ENCODE measurements at places on chromosomes 13 and 19. TPM values are rescaled to one million over a fixed set of nuclear protein-coding genes. Genes with fewer than 3 reads are reported as not detected.

Gene CD22
- 4.2 TPM for total RNA-seq

Gene MYO16
- total RNA-seq = 8.3 TPM

Gene UNC13A
- total RNA-seq = 27.6 TPM

Gene SIGLEC11
- not detected for total RNA-seq

Gene ZNF625
- 12.7 TPM for total RNA-seq

Gene HPN
- total RNA-seq = 0.27 TPM

Gene IL17D
- 9.5 TPM for total RNA-seq

Gene NCCRP1
- total RNA-seq = not detected

Gene MBD3L3
- total RNA-seq = 1.1 TPM

Gene SLC25A30
- total RNA-seq = 10.6 TPM

Gene COL4A1
- total RNA-seq = 5.1 TPM

Gene LGALS4
- not detected for total RNA-seq

Gene TCF3
- 21.5 TPM for total RNA-seq

Gene GPR12
- total RNA-seq = 0.73 TPM

Gene ZNF222
- 16.8 TPM for total RNA-seq

Gene GRAMD1A
- 61.5 TPM for total RNA-seq

Gene ZNF730
- not detected for total RNA-seq

Gene SERPINE3
- not detected for total RNA-seq

Gene SOHLH2
- not detected for total RNA-seq

Gene RAB3D
- 17.2 TPM for total RNA-seq

Gene PEAK3
- total RNA-seq = 0.58 TPM

Gene UQCR11
- 128 TPM for total RNA-seq

Gene IRGC
- 0.81 TPM for total RNA-seq

Gene SIGLEC9
- total RNA-seq = not detected

Gene IGFL1
- 1.8 TPM for total RNA-seq

Gene C19orf67
- 0.45 TPM for total RNA-seq

Gene KLK12
- total RNA-seq = not detected

Gene SIX5
- 4.3 TPM for total RNA-seq

Gene GTF2F2
- 21.2 TPM for total RNA-seq

Gene SEMA6B
- total RNA-seq = 2.2 TPM

Gene RASGRP4
- 0.26 TPM for total RNA-seq

Gene C2CD4C
- 4.2 TPM for total RNA-seq

Gene ADM5
- total RNA-seq = 1.7 TPM

Gene TRPM4
- 7.0 TPM for total RNA-seq

Gene STAP2
- total RNA-seq = 3.2 TPM

Gene DACT3
- total RNA-seq = 1.1 TPM

Gene ERICH4
- not detected for total RNA-seq

Gene KMT2B
- 21.6 TPM for total RNA-seq

Gene ARRDC2
- total RNA-seq = 1.5 TPM

Gene FXYD3
- total RNA-seq = 0.44 TPM

Gene GNG8
- not detected for total RNA-seq

Gene FCGBP
- 2.3 TPM for total RNA-seq

All from motor neuron (in vitro differentiated cells).